A549 treated with DMSO at 1 μM for 4 hours (cell line): ENCODE measurements at places on chromosomes 6 and 20. TPM values are rescaled to one million over a fixed set of nuclear protein-coding genes. Genes with fewer than 3 reads are reported as not detected.

Gene POM121L2
- total RNA-seq, result 0.02 to 0.05 TPM in 2 of 5 replicates, not detected in the others

Gene DDX43
- total RNA-seq, result not detected in 5 replicates

Gene OR12D3
- not detected in 5 replicates for total RNA-seq

Gene KCNK15
- 0.57 to 0.85 TPM (median 0.69 TPM) in 5 replicates for total RNA-seq

Gene C6orf15
- total RNA-seq, result not detected in 5 replicates

Gene RAMACL
- 0.07 TPM in 3 of 5 replicates, not detected in the others for total RNA-seq

Gene TCP11
- total RNA-seq, result not detected in 5 replicates

Gene ULBP3
- 3.7 to 5.0 TPM (median 4.0 TPM) in 5 replicates for total RNA-seq

Gene RAET1E
- total RNA-seq, result 2.2 to 3.4 TPM (median 2.9 TPM) in 5 replicates

Gene MYB
- 0.63 to 1.0 TPM (median 0.74 TPM) in 5 replicates for total RNA-seq

Gene GRIK2
- total RNA-seq, result 0.24 to 0.36 TPM (median 0.32 TPM) in 5 replicates

Gene ADAM33
- total RNA-seq, result 0.05 to 0.06 TPM (median 0.05 TPM) in 3 of 5 replicates, not detected in the others

Gene LST1
- 0.20 to 0.26 TPM in 2 of 5 replicates, not detected in the others for total RNA-seq

Gene SLCO4A1
- total RNA-seq, result 4.9 to 10.2 TPM (median 8.5 TPM) in 5 replicates

Gene SYCP2
- 0.18 to 0.81 TPM (median 0.37 TPM) in 5 replicates for total RNA-seq

Gene ELOVL2
- 6.3 to 9.1 TPM (median 7.9 TPM) in 5 replicates for total RNA-seq

Gene STX11
- 2.2 to 2.5 TPM (median 2.4 TPM) in 5 replicates for total RNA-seq

Gene EPHA7
- 0.04 to 0.16 TPM (median 0.11 TPM) in 5 replicates for total RNA-seq

Gene FBXO5
- total RNA-seq, result 18.8 to 24.3 TPM (median 21.9 TPM) in 5 replicates

Gene GPR63
- total RNA-seq, result 0.53 to 0.68 TPM (median 0.61 TPM) in 5 replicates

Gene IMPG1
- not detected in 5 replicates for total RNA-seq

Gene CHRNA4
- 0.19 to 2.1 TPM (median 0.29 TPM) in 5 replicates for total RNA-seq

Gene B3GAT2
- 0.02 to 0.06 TPM (median 0.04 TPM) in 3 of 5 replicates, not detected in the others for total RNA-seq
